Testis (tissue), 5 donors: ENCODE measurements at places on chromosomes 13 and 19. TPM values are rescaled to one million over a fixed set of nuclear protein-coding genes. Genes with fewer than 3 reads are reported as not detected.

GRCh38 chr13:103757361-103757760 is 691.1 kb upstream of the SLC10A2 start:
- H3K36me3 ChIP-seq: no peaks in the 10 kb centered on the region
- DNase-seq: no peak
- H3K27me3 ChIP-seq: no peaks in the 10 kb centered on the region
- no peaks in the 10 kb centered on the region for H3K4me1 ChIP-seq

Gene ZNF93
- 14.1 TPM for total RNA-seq

Gene GRIK5
- total RNA-seq: 43.8 TPM

- no peak overlapping the region for H3K4me3 ChIP-seq
- no peak overlapping the region for H3K27ac ChIP-seq
- no peaks in the 10 kb centered on the region for H3K27me3 ChIP-seq
These were observed 13.0 kb downstream of the RBM26 start for GRCh38 chr13:79392882-79393563.

Gene KASH5
- total RNA-seq: 72.8 TPM

Gene ALOX5AP
- total RNA-seq: 2.5 TPM

DNA sequence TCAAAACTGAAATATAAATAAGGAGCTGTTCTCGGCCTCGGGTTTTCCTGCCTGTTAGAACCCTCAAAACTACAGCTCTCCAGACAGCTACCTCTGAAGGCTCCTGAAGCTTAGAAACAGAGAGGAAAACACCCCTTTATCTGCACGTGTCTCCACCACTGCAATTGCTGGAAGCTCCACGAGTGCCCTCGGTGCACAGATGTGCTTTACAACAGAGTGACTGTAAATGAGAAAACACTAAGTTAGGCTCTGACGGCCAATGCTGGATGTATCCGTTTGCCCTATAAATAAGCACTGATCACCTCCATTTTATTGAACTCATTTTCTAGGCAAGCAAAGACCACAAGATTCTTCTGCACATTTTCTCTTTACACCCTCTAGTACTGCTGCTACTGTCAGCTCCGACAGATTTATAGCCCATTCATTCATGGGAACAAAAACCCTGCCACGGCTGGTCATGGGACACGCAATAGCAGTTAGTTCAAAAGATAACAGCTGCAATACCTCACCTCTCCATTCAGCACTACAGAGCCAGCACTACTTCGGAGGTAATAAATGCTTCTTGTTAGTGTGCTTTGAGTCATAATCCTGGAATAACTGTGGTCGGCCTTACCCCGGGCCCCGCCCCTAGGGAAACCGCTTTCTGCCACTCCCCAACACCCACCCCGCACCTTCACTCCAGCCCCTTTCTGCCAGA is 241.1 kb upstream of the ZNF507 start:
- H3K27ac ChIP-seq: no peak overlapping the region
- H3K27me3 ChIP-seq: no peaks in the 10 kb centered on the region
- DNase-seq: no peak
- no peaks in the 10 kb centered on the region for H3K36me3 ChIP-seq
- H3K4me1 ChIP-seq: no peaks in the 10 kb centered on the region
- no peak overlapping the region for H3K4me3 ChIP-seq

DNA sequence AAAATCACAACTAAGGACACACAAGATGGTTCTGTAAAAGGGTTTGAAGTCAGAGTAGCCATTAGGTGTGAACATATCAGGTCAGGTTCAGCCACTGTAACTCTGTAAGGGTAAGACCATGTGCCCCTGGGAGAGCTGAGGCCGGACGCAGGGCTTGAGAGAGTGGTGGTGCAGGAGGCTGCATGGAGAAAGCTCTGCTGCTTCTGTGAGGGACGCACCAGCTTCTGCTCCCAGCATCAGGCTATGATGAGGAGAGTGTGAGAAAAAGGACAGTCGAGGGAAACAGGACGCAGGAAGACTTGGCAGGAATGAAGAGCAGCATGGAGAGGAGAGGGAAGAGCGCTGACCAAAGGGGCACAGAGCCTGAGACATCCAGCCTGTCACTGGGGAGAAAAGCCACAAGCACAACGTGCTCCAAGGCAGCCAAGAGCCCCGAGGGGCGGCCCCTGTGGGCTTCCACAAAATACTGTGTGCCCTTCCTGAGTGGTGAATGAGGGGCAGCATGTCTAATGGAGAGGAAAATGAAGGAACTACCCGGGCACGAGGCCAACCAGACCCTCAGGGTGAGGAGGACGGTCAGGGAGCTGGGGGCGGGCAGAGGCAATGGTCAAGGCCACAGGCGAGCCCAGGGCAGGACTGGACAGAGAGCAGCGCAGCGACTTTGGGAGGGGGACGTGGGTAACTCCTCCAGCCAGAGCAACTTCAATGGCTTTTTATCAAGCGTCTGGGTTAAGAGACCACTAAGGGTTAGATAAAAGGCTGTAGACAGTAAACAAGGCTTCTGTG is 107.7 kb downstream of the COL4A1 start:
- H3K27ac ChIP-seq: no peak overlapping the region
- H3K4me3 ChIP-seq: no peak overlapping the region
- no peaks in the 10 kb centered on the region for H3K4me1 ChIP-seq
- no peak for DNase-seq
- H3K36me3 ChIP-seq: no peaks in the 10 kb centered on the region

- H3K36me3 ChIP-seq: no peaks in the 10 kb centered on the region
- H3K27ac ChIP-seq: no peak overlapping the region
- no peak for DNase-seq
- no peak overlapping the region for H3K4me3 ChIP-seq
These were observed 1022.5 kb downstream of the PCDH9 start for GRCh38 chr13:66207610-66208009.

Gene PLIN5
- 7.4 TPM for total RNA-seq

- H3K27ac ChIP-seq: no peak overlapping the region
- no peaks in the 10 kb centered on the region for H3K36me3 ChIP-seq
- H3K27me3 ChIP-seq: no peaks in the 10 kb centered on the region
These were observed 407.7 kb downstream of the LMO7 start for GRCh38 chr13:76043874-76044273.

Gene ZNF525
- 27.3 TPM for total RNA-seq

Gene KPNA3
- total RNA-seq: 51.3 TPM

DNA sequence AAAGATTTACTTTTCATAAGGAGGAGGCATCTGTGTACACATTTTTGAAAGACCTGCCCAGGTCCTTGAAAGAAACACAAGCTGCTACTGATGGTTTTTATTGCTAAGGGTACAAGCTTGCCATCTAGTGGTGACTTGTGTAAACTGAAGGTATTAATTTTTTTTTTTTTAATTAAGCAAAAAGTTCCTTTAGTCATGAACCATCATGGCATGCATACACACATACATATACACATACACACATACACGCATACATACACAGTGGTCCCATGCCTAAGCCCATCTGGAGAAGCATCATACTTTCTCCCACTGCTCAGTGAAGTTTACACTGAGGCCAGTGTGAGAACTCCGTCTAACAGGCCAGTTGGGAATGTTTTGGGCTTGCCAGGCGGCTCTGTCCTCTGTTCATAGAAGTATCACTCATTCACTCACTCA is 312.5 kb downstream of the DCLK1 start:
- H3K4me1 ChIP-seq: no peaks in the 10 kb centered on the region
- no peak overlapping the region for H3K4me3 ChIP-seq
- H3K27me3 ChIP-seq: no peaks in the 10 kb centered on the region
- no peak overlapping the region for H3K27ac ChIP-seq

GRCh38 chr13:53124623-53125022 is 96.0 kb downstream of the OLFM4 start:
- H3K4me3 ChIP-seq: no peak overlapping the region
- H3K4me1 ChIP-seq: no peaks in the 10 kb centered on the region
- H3K27ac ChIP-seq: no peak overlapping the region

DNA sequence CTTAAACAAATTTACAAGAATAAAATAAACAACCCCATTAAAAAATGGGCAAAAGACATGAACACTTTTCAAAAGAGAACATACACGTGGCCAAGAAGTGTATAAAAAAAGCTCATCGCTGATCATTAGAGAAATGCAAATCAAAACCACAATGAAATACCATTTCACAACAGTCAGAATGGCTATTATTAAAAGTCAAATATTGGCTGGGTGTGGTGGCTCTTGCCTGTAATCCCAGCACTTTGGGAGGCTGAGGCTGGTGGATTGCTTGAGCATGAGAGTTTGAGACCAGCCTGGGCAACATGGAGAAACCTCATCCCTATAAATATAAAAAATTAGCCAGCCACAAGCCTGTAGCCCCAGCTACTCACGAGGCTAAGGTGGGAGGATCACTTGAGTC is 89.9 kb downstream of the UBL3 start:
- H3K4me1 ChIP-seq: no peaks in the 10 kb centered on the region
- DNase-seq: no peak
- H3K27ac ChIP-seq: no peak overlapping the region
- no peaks in the 10 kb centered on the region for H3K36me3 ChIP-seq

DNA sequence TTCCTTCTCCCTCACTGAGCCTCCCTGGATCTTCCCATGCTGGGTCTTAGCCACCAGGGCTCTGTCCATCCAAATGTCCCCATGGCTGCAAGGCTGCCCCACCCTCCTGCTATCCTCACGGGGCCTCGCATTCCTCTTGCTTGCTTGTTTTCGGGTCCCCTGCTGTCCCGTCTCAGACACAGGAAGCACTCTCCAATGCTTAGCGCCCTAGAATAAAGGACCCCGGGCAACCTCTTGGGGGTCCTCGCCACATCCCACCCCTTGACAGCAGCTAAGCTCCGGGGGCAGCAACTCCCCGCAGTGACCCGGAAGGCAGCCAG is 23.7 kb downstream of the SH3GL1 start:
- H3K4me3 ChIP-seq: no peak overlapping the region
- no peaks in the 10 kb centered on the region for H3K27me3 ChIP-seq
- H3K36me3 ChIP-seq: no peaks in the 10 kb centered on the region
- DNase-seq: no peak
- no peak overlapping the region for H3K27ac ChIP-seq

- H3K36me3 ChIP-seq: no peaks in the 10 kb centered on the region
- no peaks in the 10 kb centered on the region for H3K27me3 ChIP-seq
- H3K27ac ChIP-seq: no peak overlapping the region
- no peak for DNase-seq
- no peak overlapping the region for H3K4me3 ChIP-seq
These were observed 1721.8 kb upstream of the SPRY2 start for GRCh38 chr13:82062772-82063171.

- H3K27me3 ChIP-seq: no peaks in the 10 kb centered on the region
- no peaks in the 10 kb centered on the region for H3K4me1 ChIP-seq
- H3K4me3 ChIP-seq: no peak overlapping the region
- no peaks in the 10 kb centered on the region for H3K36me3 ChIP-seq
These were observed 5.4 kb downstream of the PNPLA6 start for GRCh38 chr19:7540761-7541474.

- no peak for DNase-seq
- peaks cover 23% of the 10 kb centered on the region for H3K4me1 ChIP-seq
- H3K4me3 ChIP-seq: no peak overlapping the region
- H3K27ac ChIP-seq: no peak overlapping the region
- H3K36me3 ChIP-seq: no peaks in the 10 kb centered on the region
These were observed 14.3 kb downstream of the SLC27A1 start for GRCh38 chr19:17484520-17485185.

GRCh38 chr13:55572408-55572807 is 1568.3 kb upstream of the PRR20A start:
- DNase-seq: no peak
- no peaks in the 10 kb centered on the region for H3K36me3 ChIP-seq
- no peaks in the 10 kb centered on the region for H3K4me1 ChIP-seq
- no peak overlapping the region for H3K27ac ChIP-seq
- no peak overlapping the region for H3K4me3 ChIP-seq

GRCh38 chr13:112615391-112615790 is 27.4 kb upstream of the TUBGCP3 start:
- no peak for DNase-seq
- no peaks in the 10 kb centered on the region for H3K4me1 ChIP-seq
- H3K36me3 ChIP-seq: no peaks in the 10 kb centered on the region

- no peak overlapping the region for H3K27ac ChIP-seq
- H3K4me1 ChIP-seq: no peaks in the 10 kb centered on the region
- no peaks in the 10 kb centered on the region for H3K36me3 ChIP-seq
- H3K4me3 ChIP-seq: no peak overlapping the region
- DNase-seq: no peak
These were observed 48.2 kb upstream of the PEPD start for GRCh38 chr19:33569821-33570220.
